Coronary artery (tissue), 2 donors: ENCODE measurements at places on chromosomes 2 and 18.

DNA sequence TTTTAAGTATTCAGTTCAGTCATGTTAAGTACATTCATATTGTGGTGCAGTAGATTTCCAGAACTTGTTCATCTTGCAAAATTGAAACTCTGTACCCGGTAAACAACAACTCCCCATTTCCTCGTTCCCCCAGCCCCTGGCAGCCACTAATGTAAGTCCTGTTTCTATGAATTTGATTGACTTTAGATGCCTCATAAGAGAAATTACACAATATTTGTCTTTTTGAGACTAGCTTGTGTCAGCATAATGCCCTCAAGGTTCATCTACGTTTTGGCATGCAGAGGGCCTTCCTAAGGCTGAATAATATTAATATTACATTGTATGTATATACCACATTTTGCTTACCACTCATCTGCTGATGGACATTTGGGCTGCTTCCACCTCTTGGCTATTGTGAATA, 30.9 kb downstream of the METTL21A start:
- DNase-seq: no peak

- DNase-seq: no peak
Observed at GRCh38 chr2:46446871-46447568, 32.3 kb upstream of the TMEM247 start.

DNA sequence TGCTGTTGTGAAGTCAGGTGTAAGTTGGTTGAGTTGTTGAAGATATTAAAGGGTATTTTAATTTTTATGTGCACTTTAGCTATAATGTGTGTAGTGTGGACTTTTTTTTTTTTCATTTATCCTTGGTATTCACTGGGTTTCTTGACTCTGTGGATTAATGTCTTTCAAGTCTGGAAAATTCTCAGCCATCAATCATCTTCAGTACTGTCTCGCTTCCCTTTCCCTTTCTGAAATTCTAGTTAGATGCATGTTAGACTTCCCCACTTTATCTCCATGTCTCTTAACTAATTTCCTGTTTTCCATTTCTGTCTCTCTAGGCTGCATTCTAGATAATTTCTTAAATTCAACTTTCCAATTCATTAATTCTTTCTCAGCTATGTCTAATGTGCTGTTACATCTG, 247.7 kb upstream of the REV1 start:
- DNase-seq: no peak

DNA sequence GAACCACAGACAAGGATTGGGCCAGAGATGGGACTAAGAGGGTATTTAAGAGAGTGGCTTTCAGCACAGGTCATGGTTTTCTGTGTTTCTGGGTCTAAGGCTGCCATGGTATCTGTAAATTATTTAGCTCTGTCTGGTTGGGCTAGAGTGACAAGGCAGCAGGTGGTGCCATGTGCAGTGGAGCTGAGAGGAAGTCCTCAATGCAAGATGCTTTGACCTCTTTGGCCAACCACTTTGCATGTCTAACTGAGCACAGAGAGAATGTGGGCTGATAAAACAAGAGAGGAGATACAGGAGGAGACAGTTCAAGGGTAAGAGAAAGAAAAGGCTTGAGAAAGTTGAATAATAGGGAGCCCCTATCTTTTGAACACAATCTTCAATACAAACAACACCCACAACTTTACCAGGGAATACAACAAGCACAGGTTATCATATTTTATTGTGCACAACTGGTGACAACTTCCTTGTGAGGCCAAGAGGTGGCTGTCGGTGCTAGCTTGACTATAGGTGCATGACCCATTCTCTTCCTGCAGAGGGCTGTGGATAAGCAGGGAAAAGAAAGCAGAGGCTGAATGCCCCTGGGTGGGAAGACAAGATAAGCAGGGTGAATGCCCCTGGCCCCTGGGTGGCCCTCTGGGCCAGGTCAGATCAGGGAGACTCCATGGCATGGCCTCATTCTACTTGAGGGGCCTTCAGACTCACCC, 12.3 kb downstream of the FLACC1 start:
- DNase-seq: no peak

DNA sequence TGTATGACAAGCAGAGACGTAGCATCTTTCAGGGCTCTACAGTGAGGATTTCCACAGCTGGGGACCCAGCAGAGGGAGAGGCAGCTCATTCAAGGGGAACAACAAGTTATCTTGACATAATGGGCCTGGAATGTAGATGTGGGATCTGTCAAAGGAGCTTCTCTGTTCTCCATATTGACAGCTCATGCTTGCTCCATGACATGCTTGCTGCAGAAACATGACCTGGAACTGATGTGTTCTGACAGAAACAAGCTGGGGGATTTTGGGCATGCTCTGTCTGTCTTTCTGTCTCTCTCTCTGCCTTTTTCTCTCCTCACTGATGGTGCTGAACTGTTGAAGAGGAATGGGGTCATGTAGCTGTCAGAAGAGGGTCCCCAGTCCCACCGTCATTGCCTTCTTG, 79.6 kb downstream of the MMADHC start:
- DNase-seq: no peak

DNA sequence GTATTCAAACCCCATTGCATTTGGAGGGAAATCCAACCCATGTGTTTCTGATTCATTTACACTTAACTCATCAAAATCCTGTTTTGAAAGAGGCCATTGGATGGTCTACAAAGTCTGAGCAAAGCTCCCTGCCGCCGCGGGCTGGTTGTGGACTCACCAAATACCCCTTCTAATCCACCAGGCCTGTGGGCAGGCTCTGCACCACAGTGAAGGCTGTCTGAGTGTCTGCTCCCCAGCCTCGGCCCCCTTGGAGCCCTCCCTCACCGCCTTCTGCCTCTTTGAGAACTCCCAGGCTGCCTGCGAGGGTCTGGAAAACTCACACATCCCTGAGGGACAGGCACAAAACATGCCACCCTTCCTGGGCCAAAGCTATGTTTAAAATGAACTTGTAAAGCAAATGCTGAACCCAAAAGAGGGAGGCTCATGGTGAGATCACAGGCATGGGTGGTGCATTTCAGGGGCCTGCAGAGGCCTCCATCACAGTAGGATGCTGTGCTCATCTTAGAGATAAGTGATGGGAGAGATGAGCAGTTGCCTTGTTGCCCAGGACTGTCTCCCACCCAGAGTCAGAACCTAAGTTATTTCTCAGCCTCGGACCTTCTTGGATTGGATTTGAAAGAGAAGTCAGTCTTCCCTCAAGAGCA, 225.0 kb downstream of the CYP26B1 start:
- peak; percentile 54 for DNase-seq

- no peak for DNase-seq
Observed at GRCh38 chr18:74478880-74479279, 17.3 kb upstream of the CNDP2 start.

DNA sequence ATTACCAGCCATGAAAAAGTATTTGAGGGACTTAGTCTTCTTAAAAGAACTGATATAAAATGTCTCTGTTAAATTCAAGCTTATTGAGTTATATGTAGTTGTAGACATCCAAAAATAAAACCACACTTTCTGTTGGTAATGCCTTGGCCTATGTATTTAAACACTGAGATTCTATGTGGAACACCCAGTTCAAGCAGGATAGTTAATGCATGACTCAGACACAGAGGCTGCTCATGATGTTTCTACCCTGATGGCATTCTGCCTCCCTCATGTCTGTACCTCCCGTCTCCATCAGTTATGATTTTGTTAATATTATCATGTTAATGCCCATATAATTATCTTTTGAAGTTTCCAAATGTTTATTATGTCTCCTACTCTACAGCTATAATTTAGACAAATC, 164.5 kb downstream of the XIRP2 start:
- no peak for DNase-seq

DNA sequence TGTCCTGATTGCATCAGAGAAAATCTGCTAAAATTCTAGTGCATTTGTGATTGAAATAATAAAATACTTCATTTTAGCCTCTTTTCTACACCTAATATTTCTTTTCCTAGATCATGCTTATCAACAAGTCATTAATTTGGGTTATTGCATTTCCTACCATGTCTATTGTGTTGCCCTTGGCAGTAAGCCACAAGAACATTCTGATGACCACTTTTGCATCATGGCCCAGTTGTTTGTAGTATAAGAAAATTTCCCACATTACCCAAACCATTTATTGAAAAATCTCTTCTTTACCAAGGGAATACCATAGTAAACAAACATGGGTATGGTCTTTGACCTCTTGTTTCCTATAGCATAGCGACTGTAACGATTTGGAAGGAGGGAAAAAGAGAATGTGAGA, 76.3 kb downstream of the R3HDM1 start:
- no peak for DNase-seq

DNA sequence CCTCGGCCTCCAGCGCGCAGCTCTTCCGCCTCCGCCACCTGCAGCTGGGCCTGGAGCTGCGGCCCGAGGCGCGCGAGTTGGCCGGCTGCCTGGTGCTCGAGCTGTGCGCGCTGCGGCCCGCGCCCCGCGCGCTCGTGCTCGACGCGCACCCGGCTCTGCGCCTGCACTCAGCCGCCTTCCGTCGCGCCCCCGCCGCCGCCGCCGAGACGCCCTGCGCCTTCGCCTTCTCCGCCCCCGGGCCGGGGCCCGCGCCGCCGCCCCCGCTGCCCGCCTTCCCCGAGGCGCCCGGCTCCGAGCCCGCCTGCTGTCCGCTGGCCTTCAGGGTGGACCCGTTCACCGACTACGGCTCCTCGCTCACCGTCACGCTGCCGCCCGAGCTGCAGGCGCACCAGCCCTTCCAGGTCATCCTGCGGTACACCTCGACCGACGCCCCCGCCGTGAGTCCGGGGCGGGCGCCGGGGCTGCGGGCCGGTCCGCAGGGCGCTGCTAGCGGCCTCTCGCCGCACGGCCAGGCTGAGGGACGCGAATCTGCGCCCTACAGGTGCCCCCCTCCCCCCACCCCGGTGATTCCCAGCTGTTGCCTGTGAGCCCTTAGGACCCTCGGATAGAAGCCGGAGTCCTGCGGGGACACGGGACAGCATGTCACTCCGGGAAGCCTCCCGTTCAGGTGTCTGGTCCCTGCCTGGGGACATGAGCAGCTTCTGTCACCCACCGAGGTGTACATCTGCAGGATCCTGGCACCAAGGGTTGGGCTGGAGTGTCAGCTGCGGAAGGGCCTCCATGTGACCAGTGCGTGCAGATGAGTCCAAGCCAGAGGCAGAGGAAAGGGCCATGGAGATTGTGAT, 616 bp downstream of the RNPEPL1 start:
- DNase-seq: no peak

DNA sequence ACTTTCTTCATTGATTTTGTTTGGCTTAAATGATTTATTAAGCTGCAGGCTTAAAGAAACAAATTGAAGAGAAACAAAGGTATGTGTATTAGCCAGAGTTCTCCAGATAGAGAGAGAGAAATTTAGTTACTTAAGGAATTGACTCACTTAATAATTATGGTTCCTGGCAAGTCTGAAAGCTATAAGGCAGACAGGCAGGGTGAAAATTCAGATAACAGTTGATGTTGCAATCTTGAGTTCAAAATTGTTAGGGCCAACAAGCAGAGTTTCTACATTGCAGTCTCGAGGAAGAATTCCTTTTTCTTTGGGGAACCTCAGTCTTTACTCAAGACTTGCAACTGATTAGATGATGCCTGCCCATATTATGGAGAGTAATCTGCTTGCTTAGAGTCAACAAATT, 593.5 kb downstream of the ADCYAP1 start:
- DNase-seq: no peak

- no peak for DNase-seq
Observed at GRCh38 chr2:136985044-136985443, 219.7 kb downstream of the THSD7B start.

GRCh38 chr2:203591642-203592041, 56.5 kb upstream of the RAPH1 start:
- no peak for DNase-seq

DNA sequence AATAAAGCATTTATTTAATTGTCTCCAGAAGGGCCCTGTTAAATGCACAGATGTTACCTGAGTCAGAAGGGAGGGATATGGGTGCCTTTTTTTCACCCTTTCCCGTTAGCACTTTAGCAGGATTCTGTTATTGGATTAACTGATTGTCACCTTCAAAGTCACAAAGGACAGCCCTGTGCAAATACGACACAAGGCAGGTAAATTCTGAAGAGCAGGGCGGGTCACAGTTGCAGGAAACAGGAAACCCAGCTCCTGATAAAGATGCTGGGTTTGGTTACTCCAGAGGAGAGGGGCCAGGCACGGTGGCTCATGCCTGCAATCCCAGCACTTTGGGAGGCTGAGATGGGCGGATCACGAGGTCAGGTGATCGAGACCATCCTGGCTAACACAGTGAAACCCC, 11.4 kb upstream of the PKDCC start:
- DNase-seq: peak; percentile 21

GRCh38 chr18:63882333-63883141, 5.0 kb upstream of the SERPINB2 start:
- DNase-seq: no peak

DNA sequence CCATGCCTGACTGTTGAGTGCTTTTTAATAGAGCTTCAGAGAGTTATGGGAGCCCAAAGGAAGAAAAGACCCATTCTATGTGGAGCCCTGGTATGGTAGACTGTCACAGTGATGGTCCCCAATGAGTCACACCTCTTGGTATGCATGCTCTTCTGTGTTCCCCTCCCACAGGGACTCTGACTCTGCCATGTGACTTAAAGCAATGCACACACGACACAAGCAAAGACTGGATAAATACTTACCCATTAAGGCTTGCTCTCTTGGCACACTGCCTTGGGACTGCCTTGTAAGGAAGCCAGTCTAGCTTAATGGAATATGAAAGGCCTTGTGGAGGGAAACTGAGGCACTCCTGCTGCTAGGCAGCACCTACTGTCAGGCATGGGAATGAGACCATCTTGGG, 16.7 kb upstream of the DTNB start:
- no peak for DNase-seq

DNA sequence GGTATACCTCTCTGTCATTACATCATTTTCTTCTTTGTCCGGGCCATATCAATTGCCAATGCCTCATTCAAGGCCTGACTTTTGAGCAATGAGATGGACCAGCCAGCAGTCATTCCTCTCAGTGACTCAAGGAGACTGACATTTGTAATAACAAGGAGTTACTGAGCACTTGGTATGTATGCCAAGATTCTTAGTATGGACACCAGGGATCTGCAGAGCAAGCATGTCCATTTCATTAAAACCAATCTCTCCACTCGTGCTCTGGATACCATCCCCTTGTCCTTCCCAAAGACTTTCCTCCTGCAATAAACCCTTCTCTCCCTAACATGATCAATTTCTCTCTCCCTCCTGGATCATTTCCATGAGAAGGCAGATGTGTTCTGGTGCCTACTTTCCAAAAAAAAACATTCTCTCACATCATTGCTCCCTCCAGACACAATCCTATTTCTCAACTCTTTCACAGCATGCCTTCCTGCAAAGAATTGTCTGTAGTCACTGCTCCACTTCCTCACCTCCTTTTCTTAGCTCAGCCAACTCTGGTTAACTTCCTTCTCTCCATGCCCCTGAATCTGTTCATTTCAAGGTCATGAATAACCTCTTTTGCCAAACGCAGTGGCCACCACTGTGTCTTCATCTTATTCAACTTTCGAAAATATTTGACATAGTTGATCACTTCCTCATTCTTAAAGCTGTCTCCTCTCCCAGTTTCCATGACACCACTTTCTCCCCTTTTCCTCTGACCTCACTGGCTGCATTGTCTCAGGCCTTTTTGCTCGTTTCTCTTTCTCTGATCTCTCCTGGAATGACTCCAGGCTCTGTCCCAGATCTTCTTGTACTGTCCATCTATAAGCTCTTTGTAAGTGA, 102.8 kb upstream of the CYP1B1 start:
- no peak for DNase-seq
